ENCODE measurements at places on chromosomes 11 and 22.

GRCh38 chr11:433641-434040, 8.2 kb downstream of the ANO9 start:
- no peaks in the 10 kb centered on the region for H3K36me3 ChIP-seq
- H3K4me3 ChIP-seq: no peak overlapping the region
- no peak for DNase-seq
- no peaks in the 10 kb centered on the region for H3K27me3 ChIP-seq
- H3K27ac ChIP-seq: no peak overlapping the region

- H3K27me3 ChIP-seq: peaks cover 40% of the 10 kb centered on the region
- H3K36me3 ChIP-seq: no peaks in the 10 kb centered on the region
- H3K4me3 ChIP-seq: no peak overlapping the region
Measured at GRCh38 chr22:48175721-48176120, 1413.3 kb downstream of the TBC1D22A start.

DNA sequence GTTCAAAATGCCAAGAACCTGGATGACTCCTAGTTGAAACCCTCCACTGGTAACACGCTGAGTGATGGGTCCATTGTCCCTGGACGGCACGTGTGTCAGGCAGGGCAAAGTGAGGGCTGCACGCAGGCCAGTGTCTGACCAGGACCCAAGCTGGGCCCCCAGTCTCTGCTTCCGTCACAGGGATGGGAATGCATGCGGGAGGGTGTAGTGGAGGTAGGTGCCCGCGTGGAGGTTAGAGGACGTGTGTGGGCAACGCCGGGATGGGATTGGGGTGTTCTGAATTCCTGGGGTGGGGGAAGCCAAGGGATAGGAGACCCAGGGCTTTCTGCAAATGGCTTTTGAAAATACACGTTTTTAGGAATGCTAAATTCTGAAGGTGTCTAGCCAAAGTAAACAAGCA, 943.3 kb downstream of the BRD1 start:
- no peak overlapping the region for H3K27ac ChIP-seq
- DNase-seq: no peak
- peaks cover 24% of the 10 kb centered on the region for H3K27me3 ChIP-seq
- no peak overlapping the region for H3K4me3 ChIP-seq

GRCh38 chr22:45942787-45943493, 34.0 kb downstream of the WNT7B start:
- H3K4me1 ChIP-seq: no peaks in the 10 kb centered on the region
- peaks cover 10% of the 10 kb centered on the region for H3K27me3 ChIP-seq
- DNase-seq: no peak
- no peak overlapping the region for H3K4me3 ChIP-seq
- no peaks in the 10 kb centered on the region for H3K36me3 ChIP-seq
- H3K27ac ChIP-seq: no peak overlapping the region

DNA sequence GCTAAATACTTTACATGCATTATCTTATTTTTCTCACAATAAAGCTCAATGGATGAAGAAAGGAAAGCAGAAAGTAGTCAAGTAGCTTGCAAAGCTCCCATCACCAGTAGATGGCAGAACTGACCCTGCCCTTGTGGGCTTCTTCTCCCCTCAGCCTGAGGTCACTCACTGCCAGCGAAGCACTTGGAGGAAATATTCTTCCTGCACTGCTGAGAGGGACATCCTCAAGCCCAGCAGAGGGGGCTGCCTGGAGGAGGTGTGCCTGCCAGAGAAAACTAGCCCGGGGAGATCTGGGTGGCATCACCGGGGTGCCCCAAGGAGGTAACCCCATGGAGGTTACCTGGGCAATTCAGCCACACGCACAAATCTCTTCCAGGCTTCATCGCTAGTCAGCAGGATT, 6.6 kb downstream of the APOL4 start:
- no peaks in the 10 kb centered on the region for H3K27me3 ChIP-seq
- H3K4me3 ChIP-seq: no peak overlapping the region
- DNase-seq: peak; percentile 66
- peaks cover 19% of the 10 kb centered on the region for H3K4me1 ChIP-seq
- no peaks in the 10 kb centered on the region for H3K36me3 ChIP-seq

DNA sequence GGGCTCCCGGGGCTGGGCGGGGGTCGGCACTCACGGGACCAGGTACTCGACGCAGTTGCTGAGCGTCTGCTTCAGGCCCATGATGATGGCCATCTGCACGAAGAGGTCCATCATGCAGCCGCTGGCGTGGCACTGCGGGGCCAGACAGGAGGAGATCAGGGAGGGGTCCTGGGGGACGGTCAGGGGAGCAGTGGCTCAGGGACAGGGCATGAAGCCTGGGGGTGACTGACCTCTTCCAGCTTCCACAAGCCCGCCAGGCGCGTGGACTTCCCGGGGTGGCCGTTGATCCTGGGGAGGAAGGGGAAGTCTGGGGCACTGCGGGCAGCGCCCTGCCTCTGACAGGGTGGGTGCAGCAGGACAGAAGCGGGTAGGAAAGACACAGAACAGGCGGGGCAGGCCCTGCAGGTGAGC, 6.1 kb upstream of the SIGIRR start:
- H3K36me3 ChIP-seq: no peaks in the 10 kb centered on the region
- DNase-seq: no peak
- no peak overlapping the region for H3K4me3 ChIP-seq
- no peaks in the 10 kb centered on the region for H3K4me1 ChIP-seq

DNA sequence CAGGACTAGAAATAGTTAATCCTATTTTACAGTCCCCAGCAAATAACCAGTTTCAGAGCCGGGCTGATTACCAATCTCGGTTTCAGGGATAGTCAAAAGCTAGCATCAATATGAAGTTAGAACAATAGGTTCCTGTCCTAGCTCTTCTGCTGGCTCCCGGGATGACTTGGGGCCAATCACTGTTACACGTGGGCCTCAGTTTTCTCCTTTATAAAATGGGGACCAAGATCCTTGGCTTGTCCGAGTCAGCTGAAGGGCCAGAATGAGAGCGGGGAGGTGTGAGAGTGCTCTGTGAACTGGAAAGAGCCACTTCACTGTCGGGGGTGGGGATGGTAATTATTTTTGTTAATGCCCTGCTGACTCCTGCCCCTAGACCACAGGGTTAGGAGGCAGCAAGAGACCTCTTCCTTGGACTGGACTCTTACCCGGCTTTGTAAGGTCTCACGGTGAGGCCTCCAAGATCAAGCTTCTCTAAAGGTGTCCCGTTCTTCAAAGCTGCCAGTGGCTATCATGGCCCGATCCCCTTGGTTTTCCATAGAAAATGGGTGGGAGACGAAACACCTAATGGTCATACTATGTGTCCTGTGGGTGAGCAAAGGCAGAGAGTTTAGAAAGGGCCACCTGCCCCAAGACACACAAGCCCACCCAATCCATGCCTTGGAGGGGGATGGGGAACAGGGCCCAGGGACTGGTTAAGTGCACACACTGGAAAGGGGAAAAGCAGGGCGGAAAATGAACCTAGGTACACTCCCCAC, 1.4 kb downstream of the UCP2 start:
- H3K27ac ChIP-seq: peak overlapping the region; percentile 97
- H3K36me3 ChIP-seq: peaks cover 37% of the 10 kb centered on the region
- H3K27me3 ChIP-seq: no peaks in the 10 kb centered on the region
- H3K4me3 ChIP-seq: peak overlapping the region; percentile 71

DNA sequence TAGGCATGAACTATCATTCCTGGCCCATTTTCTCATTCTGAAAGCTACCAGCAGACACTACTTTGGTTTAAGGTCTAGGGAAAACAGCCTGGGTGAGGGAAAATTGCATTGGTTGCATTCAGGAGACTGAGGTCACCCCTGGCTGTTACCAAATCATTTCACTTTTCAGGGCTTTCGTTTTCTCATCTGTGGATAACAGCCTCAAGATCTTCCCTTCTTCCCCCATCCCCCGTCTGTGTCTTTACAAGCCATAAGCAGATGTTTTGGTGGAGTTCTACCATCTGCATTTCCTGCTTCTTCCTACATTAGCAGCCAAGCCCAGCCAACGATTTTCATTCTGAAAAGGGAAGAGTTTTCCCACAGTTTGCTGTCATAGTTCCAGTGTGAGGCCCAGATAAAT, 130.4 kb downstream of the HIPK3 start:
- H3K36me3 ChIP-seq: no peaks in the 10 kb centered on the region
- H3K27me3 ChIP-seq: no peaks in the 10 kb centered on the region
- H3K27ac ChIP-seq: no peak overlapping the region

GRCh38 chr11:73019996-73020395, 122.1 kb downstream of the FCHSD2 start:
- no peaks in the 10 kb centered on the region for H3K36me3 ChIP-seq
- H3K4me1 ChIP-seq: peaks cover 20% of the 10 kb centered on the region
- H3K27me3 ChIP-seq: no peaks in the 10 kb centered on the region
- peak overlapping the region; percentile 33 for H3K27ac ChIP-seq
- no peak overlapping the region for H3K4me3 ChIP-seq
- DNase-seq: no peak

All from SJCRH30 (cell line).